Right renal pelvis (tissue), 4 donors: ENCODE measurements at places on chromosomes 7 and 10.

DNA sequence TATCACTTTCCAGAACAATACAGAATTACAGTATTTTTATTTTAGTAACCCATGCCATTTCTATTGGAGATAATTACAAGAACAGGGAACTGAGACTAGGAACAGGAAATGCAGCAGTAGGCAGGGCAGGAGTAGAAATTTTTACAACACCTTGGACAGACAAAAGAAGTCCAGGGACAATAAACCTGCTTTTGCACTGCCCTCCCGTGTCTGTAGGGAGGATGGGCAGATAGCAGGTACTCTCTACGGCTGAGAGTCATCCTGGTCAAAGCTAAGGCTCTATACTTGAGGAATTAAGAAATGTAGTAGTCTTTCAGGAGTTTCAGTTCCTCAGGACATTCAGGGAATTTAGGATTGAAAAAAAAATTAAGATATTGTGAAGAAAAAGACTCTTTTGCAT, 63.4 kb downstream of the VAX1 start:
- no peak for DNase-seq

DNA sequence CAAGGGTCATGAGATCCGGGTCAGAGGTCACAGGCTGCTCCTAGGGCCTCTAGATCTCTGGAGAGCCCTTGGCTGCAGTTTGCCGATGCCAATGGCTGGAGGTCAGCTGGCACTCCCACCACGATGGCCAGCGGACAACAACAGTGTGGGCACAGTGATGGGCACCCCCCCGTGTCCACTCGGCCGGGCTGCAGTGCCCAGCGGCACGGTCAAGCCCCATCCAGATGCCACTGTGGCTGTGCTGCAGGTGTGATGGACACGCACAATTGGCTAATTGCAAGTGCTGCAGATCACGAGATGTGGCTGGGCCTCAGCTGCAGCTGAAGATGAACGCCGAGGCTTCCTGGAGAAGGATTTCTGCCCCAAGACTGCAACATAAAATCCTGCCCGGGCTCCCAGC, 80.7 kb downstream of the PDGFA start:
- DNase-seq: no peak

DNA sequence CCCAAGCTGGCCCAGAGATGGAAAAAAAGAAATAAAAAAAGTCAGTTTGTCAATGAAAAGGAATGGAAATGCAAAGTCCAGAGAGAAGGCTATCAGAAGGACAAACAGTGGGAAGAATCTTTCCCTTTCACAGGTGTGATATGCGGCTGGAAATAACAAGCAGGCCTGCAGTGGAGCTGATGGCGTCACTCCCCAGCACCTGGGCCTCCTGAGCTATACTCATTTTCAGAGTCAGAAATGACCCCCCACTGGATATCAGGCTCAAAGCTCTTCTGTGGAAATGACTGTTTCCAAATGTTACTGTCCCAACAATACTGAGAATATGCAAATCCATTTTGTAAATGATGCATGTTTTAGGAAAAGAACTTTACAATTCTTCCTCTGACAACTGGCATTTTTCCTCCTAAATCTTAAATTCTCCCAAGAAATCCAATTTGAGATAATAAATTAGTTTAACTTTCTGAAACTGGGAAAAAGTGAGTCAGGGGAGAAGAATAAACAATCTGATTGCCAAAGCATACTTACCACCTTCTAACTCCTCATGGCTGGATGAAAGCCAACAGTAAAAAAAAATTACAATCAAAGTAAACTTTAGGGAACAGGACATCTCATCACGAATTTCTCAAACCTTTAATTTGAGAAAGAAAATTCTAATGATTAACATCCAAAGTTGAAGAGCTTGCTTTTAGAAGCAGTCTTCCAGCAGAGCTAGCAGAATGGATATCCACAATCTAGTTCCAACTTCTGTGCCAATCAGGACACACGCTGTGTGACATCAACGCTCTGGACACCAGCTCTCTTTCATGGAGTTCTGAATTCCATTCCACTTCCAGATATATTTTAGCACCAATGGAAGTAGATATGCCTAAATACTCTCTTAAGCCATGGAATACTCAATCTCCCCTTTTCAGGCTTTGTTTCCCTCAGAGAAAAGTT, 5.3 kb upstream of the CUZD1 start:
- no peak for DNase-seq

DNA sequence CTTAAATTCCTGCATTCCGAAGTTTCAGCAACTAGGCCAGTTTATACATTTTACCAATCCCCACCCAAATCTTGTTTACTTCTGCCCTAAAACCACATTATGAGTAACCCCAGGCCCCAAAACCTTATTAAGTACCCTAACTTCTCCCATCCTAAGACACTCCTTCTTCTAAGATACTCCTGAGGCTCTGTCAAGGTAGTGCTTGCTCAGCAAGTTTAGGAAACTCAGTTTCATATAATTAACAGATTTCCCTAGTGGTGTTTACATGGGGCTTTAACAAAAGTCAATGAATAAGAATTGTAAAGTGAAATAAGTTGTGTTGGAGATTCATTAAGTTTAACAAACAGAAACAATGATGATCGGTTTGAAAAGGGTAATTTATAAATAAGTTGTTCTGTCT, 77.8 kb downstream of the CPEB3 start:
- no peak for DNase-seq

DNA sequence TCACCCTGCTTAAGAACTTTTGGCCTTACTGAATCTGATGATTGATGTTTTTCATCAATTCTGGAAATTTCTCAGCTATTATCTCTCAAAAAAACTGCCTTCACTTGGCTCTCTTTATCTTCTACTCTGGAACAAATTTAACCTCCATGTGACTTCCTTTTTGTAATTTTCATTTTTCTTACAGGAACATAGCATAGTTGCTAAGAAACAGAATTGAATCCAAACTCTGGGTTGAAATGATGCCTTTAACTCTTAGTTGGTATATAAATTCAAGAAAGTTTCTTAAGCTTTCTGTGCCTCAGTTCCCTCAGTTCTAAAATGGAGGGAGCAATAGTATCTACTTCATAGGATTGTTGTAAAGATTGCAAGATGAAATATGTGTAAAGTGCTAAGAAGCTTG, 19.8 kb downstream of the GPR141 start:
- no peak for DNase-seq

- no peak for DNase-seq
Measured at GRCh38 chr10:79259834-79260233, 87.4 kb upstream of the PPIF start.

DNA sequence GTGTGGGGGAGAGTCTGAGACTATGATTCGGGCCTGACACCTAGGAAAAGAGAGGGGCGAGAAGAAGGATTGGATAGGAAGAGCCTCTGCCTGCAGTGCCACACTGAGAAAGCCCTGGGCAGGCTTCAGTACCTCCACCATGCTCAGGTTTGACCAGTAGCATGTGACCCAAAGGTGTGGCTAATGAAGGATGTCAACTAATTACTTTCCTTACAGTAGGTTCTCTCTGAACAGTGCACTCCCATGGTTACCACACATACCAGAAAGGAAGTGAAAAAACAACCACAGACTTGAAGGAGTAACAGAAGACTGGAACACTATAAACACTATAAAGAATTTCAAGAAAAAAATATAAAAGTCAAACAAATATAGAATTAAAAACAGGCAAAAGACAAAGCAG, 46.2 kb downstream of the SEM1 start:
- DNase-seq: no peak

DNA sequence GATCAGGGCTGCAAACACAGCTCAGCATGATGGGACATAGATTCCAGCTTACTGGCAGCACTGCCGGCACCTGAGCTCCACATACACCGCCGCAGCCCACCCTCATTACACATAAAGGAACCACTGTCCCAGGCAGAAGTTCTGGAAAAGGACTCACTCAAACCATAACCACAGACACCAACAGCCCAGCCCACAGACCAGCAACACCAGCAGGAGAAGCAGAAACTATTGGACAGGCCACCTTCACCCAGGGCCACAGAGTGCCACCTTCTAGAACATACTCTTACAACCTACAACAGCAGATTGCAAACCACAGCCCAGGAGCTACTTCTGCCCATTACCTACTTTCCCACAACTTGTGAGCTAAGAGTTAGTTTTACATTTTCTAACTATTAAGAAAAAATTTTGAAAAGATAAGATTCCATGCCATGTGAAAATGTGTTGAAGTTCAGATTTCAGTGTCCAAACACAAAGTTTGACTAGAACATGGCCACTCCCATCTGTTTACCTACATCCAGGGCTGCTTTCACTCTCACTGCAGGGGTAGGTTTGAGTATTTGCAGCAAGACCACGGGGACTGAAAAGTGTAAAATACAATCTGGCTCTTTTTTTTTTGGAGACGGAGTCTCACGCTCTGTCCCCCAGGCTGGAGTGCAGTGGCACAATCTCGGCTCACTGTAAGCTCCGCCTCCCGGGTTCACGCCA, 153.0 kb downstream of the TNS3 start:
- DNase-seq: no peak

DNA sequence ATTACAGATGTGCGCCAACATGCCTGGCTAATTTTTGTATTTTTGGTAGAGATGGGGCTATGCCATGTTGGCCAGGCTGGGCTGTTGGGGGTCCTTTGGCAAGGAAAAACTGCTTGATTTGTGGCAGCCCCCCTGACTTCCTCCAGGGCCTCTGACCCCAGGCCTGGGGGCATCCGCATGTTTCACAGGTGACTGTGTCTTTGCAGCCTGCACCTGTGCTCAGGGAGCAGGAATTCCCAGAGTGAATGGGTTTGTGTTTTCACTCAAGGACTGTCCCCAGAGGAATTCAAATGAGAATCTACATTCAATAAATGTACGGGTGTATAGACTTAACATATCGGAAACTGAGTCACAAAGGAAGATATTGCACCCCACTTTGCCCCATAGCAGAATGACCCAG, 11.6 kb upstream of the CLIP2 start:
- DNase-seq: no peak

DNA sequence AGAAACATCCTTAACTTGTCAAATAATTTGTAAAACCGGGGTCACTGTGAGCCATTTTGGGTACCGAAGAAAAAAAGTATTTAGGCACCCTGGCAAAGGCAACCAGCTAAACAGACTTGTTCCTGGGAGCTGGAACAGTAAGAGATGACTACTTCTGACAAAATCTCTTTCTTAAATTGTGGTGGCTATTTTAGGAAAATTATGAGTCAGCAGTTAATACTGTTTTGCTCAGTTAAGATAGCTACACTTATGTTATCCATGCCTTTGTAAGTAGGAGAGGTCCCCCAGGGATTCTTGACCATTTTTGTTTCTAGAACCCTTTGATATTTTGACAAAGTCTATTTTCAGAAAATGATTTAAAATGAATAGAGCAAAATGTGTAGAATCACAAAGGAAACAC, 68.7 kb downstream of the TAX1BP1 start:
- no peak for DNase-seq

GRCh38 chr7:142608630-142609428, 140.4 kb upstream of the PRSS1 start:
- DNase-seq: no peak

GRCh38 chr7:151725844-151726651, 150.9 kb downstream of the PRKAG2 start:
- no peak for DNase-seq

DNA sequence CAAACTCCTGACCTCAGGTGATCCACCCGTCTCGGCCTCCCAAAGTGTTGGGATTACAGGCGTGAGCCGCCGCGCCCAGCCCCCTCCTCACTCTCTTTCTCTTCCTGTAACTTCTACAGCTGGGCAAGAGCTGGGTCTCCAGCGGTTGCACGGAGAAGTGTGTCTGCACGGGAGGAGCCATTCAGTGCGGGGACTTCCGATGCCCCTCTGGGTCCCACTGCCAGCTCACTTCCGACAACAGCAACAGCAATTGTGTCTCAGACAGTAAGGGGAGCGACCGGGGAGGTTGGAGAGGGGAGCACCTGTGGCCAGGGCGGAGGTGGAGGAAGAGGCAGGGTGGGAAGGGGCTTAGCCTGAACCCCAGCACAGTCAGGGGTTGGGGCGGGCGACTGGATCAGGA, 41.4 kb downstream of the EPHB4 start:
- DNase-seq: no peak

GRCh38 chr10:51023636-51024035, 50.7 kb upstream of the PRKG1 start:
- DNase-seq: no peak

DNA sequence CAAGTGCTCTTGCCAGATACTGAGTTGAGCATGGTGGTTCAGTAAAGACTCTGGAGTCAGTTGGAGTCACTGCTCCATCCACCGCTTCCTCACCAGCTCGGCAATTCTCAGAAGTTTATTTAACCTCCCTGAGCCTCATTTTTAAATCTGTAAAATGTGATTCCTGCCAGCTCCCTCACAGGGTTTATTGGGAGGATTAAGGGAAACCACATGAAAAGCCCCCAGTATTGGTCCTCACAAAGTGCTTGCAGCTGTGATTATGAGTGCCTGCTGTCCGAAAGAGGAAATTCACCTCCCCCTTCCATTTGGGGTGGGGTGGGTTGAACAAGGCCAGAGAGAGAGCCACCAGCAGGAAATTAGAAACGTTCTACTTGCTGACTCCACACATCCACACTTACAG, 99.0 kb downstream of the AOAH start:
- no peak for DNase-seq

DNA sequence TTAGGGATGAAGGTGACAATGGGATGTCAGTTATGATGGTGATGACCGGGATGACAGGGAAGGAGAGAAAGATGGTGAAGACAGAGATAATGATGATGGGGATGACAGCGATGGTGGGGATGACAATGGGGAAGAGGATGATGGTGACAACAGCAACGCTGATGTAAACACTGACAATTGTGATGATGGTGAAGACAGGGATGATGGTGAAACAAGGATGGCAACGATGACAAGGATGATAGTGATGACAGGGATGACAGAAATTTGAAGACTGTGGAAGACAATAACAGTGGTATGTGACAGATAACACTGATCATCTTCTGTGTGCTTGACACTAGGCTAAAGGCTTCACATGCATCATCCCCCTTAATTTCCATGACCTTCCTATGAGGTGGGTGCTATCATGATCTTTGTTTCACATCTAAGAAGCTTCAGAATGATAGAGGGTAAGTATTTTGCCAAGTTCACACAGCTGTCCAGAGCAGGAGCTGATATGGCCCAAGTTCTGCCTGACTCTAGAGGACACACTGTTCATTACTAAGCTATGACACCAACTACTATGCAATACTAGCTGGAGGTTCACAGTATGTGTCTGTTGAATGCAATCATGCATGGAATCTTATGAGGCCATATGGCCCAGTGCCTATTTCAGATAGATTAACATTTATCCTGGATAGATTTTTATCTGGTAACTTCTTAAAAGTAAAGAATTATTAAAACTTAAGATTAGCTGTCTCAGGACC, 105.6 kb downstream of the RNLS start:
- no peak for DNase-seq

- no peak for DNase-seq
Measured at GRCh38 chr7:157446322-157446721, 109.5 kb downstream of the DNAJB6 start.
